ENCODE measurements at places on chromosomes 2 and 18. TPM values are rescaled to one million over a fixed set of nuclear protein-coding genes. Genes with fewer than 3 reads are reported as not detected.

DNA sequence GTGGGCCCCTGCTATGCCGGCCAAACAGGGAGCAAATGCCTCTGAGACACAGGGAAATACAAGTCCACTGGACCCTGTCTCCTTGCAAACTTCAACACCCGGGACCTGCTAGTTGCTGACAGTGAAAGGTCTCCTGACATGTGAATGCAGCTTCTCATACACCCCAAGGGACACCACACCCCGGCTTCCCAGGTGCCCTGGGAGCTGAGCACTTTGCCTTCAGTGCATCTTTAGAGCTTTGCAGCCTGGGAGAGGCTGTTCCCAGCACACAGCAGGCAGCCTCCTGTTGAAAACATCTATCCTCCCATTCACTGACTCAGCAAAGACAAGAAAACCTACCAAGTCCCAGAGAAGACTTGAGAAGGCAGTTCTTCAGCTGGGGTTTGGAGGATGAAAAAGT lies 143.4 kb downstream of the COL6A3 start:
- DNase-seq: no peak

GRCh38 chr2:170229125-170229524 lies 51.2 kb downstream of the MYO3B start:
- no peak for DNase-seq

GRCh38 chr2:231970461-231970860 lies 8.9 kb downstream of the DIS3L2 start:
- no peak for DNase-seq

DNA sequence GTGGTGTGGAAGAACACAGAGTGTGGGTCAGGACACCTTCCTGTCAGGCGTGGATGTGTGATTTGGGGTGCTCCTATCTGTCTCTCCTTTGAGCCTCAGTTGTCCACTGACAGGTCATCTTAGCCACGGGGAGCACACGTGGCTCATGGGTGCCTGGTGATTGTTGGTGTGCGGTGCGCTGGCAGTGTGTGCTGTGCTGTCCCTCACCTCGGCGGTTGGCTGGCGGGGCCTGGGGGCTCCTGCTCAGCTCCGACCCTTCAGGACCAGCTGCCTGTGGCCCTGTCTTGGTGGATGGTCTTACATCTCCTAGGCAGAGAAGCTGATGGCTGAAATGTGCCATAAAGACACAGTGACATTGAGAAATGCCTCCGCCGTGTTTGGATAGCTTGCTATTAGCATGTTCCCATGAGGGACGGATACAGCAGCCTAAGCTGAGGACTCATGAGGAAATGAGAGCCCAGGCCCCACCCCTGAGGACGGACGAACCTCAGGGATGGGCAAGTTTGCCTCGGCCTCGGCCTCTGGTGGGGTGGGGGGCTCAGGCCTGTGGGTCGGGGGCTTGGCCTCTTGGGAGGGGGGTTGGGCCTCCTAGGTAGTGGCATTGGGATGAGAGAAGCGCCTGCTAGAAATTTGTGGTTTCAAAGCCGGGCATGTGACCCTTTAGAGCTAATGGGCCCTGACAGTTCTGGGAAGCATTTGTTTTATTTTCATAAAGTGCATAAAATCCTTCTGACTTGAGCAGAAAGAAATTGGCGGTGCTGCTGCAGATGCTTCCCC lies 20.3 kb upstream of the ASB1 start:
- DNase-seq: no peak

DNA sequence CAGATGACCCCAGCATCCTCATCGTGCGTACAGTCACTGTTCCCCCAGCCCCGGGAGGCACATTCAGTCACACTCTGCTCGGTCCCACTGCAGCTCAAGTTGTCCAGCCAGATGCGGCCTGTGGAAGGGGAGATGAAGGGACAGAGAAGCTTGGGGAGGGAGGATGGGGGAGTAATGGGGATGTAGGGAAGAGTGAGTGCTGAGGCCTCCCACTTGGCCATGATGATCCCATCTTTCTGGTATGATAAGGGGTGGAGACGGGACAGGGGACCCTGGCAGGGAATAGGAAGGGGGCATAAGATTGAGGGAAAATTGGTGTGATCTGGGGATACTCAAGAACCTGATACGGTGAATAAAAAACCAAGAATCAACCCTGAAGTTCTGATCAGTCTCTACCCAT lies 3.5 kb downstream of the LOXL3 start:
- DNase-seq: no peak

DNA sequence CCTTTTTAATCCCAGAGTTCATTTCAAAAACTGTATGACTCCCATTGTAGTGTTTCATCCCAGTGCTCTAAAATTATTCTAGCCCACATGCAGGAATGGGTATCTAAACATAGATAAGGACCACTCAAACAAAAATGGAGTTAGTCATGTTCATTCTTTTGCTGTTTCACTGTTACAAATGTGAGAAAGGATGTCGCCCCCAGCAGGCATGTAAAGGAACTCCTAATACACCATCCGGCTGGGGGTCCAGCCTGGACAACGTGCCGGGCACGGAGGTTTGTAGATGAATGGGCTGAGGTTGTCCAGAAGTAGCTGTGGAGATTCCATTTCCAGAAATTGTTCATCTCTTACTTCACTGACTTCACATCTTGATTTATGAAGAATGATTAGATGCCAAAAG lies 101.9 kb upstream of the RAB12 start:
- no peak for DNase-seq

TMEM163 gene
- polyA plus RNA-seq: 2.3 TPM

ACTG2 gene
- polyA plus RNA-seq: 0.89 TPM

NYAP2 gene
- 0.05 TPM for polyA plus RNA-seq
